CD8-positive, alpha-beta memory T cell (primary cell): ENCODE measurements at places on chromosomes 16 and 17. TPM values are rescaled to one million over a fixed set of nuclear protein-coding genes. Genes with fewer than 3 reads are reported as not detected.

GRCh38 chr16:84088695-84089395, 27.9 kb downstream of the MBTPS1 start:
- peaks cover 22% of the 10 kb centered on the region for H3K4me1 ChIP-seq
- no peak overlapping the region for H3K27ac ChIP-seq
- no peaks in the 10 kb centered on the region for H3K27me3 ChIP-seq
- no peak overlapping the region for H3K4me3 ChIP-seq

TP53TG3C gene
- total RNA-seq: not detected

MGAT5B gene
- 0.40 TPM for total RNA-seq

DNA sequence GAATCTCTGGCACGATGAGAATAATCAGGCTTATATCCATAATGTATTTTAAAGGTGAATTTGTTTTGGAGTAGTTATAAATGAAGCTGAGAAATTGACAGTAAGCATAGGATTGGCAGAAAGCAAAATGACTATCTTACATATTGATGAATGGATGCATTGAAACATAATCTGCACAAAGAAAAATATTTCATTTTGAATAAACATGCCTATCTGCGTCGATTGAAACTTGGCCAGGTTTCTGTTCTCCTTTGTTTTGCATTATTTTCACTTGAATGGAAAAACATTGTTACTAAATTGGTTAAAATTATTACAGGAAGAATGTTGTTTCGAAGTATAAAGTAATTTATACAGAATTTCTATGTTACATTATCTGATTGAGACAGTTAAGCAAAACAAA, 128.2 kb downstream of the USP22 start:
- H3K4me1 ChIP-seq: no peaks in the 10 kb centered on the region
- H3K27ac ChIP-seq: no peak overlapping the region
- no peaks in the 10 kb centered on the region for H3K27me3 ChIP-seq
- DNase-seq: no peak
- H3K4me3 ChIP-seq: no peak overlapping the region
- no peaks in the 10 kb centered on the region for H3K36me3 ChIP-seq

KAT7 gene
- 75.8 TPM for total RNA-seq

- H3K27ac ChIP-seq: no peak within 1 kb of the TSS
- H3K36me3 ChIP-seq: no peaks in the 10 kb centered on the region
- peaks cover 23% of the 10 kb centered on the region for H3K27me3 ChIP-seq
Measured at GRCh38 chr16:56589141-56590039, at the start of gene MT3. TSS of gene MT3 (plus strand) at chr16:56589528. CDS start at chr16:56589591, 63 bp downstream.

SPECC1 gene
- total RNA-seq: 13.4 TPM

DNA sequence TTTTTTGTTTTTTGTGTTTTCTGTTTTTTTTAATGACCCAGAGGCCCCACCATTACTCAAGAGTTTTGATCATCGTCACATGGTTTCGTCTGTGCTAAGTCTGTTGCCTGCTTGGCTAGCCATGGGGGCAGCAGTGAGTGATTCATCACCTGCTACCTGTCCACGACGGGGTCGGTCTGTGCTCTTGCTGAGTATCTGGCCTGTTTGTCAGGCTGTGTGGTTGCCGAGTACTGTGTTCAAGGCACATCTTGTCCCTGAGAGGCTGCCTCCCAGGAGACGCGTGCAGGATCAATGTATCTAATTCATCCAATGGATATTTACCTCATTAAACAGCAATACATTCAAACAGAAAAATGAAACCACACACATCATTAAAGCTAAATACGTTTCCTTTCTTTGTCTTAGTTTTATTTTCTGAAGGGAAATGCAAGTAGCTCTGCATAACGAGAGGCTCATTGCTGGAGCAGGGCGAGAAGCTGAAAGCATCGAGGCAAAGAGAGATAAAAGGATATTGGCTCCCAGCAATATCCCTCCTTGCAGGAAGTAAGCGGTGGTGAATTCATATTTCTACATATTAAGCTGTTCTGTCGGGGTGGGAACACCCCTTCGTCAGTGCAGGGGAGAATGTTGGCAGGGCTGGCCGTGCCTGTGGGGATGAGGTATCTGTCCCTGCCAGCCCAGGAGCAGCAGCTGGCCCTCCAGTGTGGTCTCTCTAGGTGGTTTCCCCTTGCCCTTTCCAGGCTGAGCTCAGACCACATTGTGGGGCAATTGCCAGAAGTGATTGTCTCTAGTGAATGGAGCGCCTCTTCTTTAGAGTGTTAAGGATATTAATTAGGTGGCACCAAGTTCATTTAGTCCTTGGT, 166.2 kb upstream of the ASIC2 start:
- no peak overlapping the region for H3K27ac ChIP-seq
- H3K4me1 ChIP-seq: no peaks in the 10 kb centered on the region
- no peaks in the 10 kb centered on the region for H3K27me3 ChIP-seq
- no peak overlapping the region for H3K4me3 ChIP-seq

GRCh38 chr16:20969386-20969785, 68.8 kb downstream of the LYRM1 start:
- H3K4me1 ChIP-seq: no peaks in the 10 kb centered on the region
- no peak overlapping the region for H3K4me3 ChIP-seq
- no peaks in the 10 kb centered on the region for H3K36me3 ChIP-seq
- no peaks in the 10 kb centered on the region for H3K27me3 ChIP-seq
- no peak for DNase-seq

CCDC137 gene
- total RNA-seq: 70.7 TPM

TP53TG3D gene
- 0.37 TPM for total RNA-seq
